ENCODE measurements at places on chromosomes 4 and X.

DNA sequence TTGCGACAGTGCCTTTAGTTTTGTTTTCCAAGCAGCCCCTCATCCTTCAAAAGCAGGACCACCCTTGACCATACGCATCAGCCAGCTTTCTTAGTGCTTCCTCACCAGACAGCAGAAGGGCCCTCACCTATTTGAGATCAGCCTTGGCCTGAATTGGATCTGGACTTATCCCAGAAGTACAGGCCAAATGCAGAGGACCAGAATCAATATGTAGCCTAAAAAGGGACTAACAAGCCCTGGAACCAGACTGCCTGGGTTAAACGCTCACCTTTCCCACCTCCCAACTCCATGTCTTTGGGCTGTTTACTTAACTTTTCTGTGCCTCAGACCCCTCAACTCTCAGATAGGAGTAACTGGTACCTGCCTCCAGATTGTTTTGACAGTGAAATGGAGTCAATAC, 77.7 kb upstream of the ATP6AP2 start:
- DNase-seq, result no peak

- DNase-seq, result no peak
Measured at GRCh38 chr4:177446586-177446985, 4.3 kb upstream of the AGA start.

- no peak for DNase-seq
Measured at GRCh38 chrX:106802063-106802387, 448 bp upstream of the TBC1D8B start.

DNA sequence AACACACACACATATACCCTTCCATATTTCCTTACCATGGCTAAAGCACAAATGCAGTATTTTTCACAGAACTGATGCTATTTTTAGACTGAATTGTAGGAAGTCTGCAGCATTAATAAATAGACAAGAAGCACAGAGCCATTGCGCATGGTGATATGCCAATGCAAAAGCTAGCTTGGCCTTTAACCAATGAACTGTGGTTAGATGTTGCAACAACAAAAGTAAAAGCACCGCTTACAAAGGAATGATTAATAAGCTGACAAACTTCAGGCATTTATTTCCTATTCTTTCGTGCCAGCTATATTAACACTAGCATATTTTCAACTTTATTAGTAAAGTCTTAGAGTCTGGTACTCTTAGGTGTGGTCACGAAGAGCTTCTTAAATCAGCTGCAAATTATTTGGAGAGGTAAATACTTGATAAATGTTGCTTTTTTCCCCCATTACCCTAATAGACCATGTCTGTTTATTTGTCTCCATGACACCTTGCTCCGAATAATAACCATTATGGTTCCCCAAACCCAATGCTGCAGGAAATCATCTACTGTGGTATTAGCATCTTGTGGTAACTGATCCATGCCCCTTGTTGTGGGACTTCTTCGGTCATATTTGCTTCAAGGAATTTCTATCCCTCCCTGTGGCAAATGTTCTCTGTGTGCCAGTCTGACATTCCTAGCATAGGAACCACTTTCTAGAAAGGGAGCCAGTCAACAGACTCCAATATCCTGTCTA, 306.1 kb upstream of the TAPT1 start:
- no peak for DNase-seq

- no peak for DNase-seq
Measured at GRCh38 chr4:152815078-152815477, 35.3 kb downstream of the ARFIP1 start.

- DNase-seq, result no peak
Measured at GRCh38 chr4:40446839-40447238, 111.7 kb downstream of the CHRNA9 start.

DNA sequence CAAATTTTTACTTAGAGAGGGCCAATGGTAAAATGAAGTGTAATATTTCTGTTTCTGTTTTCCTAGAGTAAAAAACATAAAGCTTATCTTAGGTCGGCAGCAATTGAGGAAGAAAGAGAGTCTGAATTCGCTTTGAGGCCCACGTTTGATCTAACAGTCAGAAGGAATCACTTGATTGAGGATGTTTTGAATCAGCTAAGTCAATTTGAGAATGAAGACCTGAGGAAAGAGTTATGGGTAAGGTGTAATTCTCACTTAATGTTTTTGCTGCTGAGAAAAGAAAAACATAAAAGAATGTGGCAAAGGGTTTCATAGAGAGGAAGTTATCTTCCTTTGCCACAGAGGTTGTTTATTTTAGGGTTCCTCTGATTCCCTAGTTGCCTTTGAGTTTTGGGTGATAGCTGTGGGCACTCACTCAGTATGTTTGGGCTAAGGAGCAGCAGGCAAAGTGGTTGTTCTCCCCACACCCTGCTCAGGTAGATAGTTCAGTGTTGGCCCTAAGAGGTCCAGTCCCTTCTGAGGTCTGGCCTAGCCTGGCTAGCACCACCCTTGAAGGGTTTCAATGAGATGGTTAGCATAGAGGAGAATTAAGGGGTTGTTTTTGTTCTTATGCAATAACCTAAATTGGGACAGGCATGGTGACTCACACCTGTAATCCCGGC, 32.3 kb downstream of the HERC5 start:
- no peak for DNase-seq

DNA sequence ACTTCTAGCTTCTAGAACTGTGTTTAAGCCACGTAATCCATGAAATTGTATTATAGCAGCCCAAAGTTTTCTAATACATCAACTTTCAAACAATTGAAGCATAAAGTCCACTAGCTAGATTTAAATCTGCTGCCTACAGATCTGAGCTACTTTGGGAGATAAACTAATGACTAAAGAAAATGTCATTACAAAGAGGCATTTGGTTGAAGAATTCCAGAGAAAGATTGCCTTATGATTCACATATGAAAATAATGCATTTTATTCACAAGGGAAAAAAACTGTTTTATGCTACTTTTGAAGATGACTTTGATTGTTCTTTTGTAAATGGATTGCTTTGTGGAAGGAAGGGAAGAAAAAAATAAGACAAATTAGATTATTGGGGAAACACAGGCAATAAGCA, 124.1 kb upstream of the SLIT2 start:
- DNase-seq, result no peak

DNA sequence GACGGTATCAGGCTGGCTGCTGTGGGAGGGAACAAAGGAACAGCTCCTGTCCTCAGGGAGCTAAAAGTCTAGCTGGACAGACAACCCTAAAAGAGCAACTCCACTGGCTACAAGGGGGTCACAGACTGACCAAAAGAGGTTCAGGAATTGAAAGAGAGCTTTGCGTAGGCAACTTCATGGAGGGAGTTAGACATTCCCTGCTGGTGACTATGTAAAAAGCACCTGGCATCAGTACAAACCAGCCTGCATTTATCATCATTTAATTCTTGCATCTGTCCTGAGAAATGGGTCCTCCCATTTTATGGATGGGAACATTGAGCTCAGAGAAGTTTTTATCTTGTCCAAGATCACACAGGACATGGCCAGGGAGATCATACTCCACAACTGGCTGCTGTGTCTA, 1.4 kb upstream of the LGI2 start:
- no peak for DNase-seq

GRCh38 chr4:124555959-124556358, 156.6 kb downstream of the ANKRD50 start:
- DNase-seq, result no peak
